ENCODE measurements at places on chromosomes 3 and 15.

GRCh38 chr3:122984650-122985049 is 42.9 kb downstream of the SEMA5B start:
- DNase-seq = no peak

- DNase-seq = no peak
These were observed 785.4 kb upstream of the ROBO1 start for GRCh38 chr3:80553211-80553610.

- DNase-seq = no peak
These were observed 12.6 kb upstream of the ALAS1 start for GRCh38 chr3:52185311-52185710.

GRCh38 chr15:92891533-92892200 is 8.5 kb upstream of the CHD2 start:
- no peak for DNase-seq

DNA sequence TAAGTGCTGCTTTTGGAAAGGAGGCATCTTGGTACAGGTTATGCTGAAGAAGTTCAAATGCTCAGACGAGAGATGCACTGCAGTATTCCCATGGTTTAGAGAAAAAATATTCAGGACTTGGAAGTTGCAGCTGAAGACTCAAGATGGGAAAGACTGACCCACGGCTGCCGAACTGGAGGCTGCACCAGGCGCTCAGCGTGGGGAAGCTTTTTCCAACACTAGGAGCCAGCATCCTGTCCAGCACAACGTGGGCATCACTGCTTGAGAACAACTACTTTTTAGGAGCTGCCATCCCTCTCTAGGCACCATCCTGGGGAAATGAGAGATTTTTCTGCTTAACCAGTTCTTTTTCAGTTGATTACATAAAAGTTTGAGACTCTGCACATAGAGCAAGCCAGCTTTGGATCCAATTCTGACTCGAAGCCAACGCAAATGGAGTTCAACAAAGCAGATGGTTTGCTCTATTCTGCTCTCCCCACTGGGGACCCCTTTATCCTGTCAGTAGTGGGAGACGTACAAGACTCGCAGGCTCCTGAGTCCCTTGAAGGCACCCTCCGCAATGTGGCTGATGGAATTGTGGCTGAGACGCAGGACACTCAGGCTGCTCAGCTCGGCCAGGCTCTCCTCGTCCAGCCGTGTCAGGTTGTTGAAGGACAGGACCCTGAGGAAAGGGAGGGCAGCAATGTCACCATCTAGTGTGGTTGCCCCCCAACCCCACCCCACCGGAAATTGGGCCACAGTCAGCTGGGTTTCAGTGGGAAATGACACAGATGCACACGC is 93.8 kb downstream of the LRIG1 start:
- no peak for DNase-seq

GRCh38 chr3:113531826-113532697 is at the start of gene SIDT1:
SIDT1 (plus strand) TSS chr3:113532555; CDS start chr3:113533022, 467 bp downstream.
- peak; percentile 53 for DNase-seq

DNA sequence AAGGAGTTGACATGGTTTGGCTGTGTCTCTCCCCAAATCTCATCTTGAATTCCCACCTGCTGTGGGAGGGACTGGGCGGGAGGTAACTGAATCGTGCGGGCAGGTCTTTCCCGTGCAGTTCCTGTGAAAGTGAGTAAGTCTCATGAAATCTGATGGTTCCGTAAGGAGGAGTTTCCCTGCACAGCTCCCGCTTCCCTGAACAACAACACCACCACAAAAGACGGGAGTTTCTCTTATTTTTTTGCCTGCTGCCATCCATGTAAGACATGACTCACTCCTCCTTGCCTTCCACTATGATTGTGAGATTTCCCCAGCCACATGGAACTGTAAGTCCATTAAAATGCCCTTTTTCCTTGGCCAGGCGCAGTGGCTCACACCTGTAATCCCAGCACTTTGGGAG is 22.7 kb downstream of the XXYLT1 start:
- DNase-seq = no peak

GRCh38 chr3:8885536-8886316 is 77.5 kb downstream of the RAD18 start:
- no peak for DNase-seq

DNA sequence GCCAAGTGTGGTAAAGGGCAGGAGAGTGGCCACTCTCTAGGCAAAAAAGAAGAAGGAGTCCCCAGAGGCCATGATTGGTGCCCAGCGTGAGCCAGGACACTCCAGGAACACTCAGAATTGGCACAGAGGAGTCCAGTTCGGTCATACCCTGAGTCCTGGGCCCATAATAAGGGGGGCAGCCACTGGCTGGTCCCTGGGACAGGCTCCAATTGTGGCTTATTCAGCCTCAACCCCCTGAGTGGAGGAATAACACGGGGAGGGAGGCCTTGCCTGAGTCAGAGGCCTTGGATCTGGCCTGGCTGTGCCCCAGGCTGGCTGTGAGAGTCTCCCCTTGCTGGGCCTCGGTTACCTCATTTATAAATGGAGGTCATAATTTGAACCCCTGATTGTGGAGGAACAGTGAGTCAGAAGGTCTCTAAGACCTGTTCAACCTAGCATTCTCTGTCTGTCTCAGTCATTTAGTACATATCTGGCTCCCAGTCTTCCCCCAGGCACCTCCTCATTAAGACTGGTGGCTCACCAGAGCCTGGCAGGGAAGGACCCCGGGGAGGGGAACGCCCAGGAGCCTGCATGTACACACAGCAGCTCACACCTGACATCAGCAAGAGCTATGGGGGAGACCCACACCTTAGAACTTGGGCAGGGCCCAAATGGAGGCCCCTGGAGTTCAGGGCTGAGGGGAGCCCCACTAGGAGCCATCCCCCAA is 95.9 kb upstream of the ATP2B2 start:
- no peak for DNase-seq

DNA sequence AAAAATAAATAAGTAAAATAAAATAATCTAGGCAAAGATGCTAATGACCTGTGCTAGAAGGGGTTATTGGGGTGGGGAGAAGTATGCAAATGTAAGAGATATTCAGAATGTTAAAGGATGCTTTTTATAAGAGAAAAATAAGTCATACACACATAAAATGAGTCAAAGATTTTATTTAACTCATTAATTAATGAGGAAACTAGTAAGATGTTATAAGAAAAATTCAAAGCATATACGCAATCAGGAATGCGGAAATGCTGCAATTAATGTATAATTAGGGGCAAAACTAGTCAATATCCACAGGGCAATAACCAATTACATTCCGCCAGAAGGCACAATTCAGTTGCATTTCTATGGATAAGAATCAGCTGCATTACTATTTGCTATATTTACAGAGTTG is 30.1 kb downstream of the MAP3K13 start:
- DNase-seq = no peak

DNA sequence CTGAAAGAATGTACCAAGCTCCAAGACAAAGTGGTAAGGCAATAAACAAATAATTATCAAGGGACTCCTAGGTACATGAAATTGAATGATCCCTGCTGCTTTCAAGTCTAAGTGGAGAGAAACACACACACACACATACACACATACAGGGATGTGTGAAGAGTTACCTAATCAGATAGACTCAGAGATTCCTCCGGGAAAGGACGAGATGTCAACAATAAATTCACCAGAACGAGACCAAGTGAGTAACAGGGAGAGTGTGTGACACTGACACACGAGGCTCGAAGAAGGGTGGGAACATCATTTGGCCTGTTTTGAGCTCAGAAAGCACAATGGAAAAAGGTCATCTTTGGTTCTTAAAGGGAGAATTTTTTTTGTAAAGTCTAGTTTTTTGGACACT is 13.4 kb downstream of the LRIG1 start:
- no peak for DNase-seq

- no peak for DNase-seq
These were observed 13.8 kb downstream of the XYLB start for GRCh38 chr3:38360345-38360744.

DNA sequence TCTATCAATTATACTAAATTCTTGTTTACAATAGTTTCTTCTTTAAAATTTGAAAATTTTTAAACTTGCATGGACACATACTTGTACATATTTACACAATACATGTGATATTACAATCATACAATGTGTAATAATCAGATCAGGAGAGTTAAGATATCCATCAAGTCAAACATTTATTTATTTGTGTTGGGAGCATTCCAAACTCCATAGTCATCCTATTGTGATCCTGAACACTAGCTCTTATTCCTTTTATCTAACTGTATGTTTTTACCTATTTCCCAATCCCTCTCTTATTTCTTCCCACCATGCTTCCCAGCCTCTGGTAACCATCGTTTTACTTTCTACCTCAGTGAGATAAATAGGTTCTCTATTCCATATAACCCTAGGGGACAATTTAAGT is 1219.2 kb downstream of the ZPLD1 start:
- DNase-seq = no peak

DNA sequence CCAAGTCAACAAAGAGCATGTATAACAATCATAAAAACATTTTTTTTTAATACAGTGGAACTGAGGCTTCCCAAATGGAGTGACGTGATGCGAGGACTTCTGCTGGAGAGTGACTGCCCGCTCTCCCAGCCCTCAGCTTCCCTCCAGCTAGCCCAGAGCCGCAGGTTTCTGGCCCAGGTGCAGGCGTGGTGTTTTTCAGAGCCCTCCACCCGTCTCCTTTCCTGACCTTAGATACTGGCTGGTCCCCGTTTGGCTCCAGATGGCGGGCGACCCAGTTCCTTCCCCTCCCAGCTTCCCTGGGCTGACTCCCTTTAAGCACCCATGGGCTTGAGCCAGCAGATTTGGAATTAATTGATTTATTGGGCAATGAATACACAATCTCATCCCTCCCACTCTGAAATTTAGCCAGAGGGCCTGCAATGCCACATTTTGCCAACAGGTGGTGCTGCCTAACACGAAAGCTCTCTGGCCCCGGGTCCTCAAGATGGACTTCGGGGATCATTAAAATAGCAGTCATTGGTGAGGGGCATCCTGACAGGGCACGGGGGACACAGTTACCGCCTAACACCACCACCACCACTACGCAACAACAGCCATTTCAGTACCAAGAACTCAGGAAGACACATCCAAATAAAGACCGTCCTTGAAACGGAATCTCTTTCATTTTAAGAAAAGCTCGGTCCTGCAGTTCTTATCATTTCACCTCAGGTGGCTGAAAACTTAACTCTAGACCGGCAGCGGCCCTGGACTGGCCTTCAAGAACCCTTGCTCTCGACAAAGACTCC is 47.5 kb upstream of the MUC4 start:
- DNase-seq = peak; percentile 78

DNA sequence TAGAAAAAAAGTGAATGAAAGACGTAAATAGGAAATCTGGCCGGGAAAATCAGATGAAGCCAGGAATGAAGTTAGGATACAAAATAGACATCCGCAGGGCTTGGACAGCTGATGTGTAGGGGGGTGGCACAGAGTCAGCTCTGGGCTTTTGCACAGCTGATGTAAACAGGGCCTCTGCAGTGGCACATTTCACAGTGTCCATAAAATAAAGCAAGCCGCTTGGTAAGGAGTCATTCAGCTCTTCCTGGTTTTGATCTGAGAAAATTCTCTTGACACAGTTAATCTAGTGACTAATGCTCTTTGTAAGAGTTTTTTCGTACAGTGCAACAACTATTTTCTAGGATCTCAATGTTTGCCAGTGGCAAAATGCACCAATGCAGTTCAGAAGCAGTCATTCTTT is 153.3 kb downstream of the USP13 start:
- DNase-seq = no peak

GRCh38 chr3:130906374-130906995 is 12.6 kb downstream of the ATP2C1 start:
- no peak for DNase-seq

DNA sequence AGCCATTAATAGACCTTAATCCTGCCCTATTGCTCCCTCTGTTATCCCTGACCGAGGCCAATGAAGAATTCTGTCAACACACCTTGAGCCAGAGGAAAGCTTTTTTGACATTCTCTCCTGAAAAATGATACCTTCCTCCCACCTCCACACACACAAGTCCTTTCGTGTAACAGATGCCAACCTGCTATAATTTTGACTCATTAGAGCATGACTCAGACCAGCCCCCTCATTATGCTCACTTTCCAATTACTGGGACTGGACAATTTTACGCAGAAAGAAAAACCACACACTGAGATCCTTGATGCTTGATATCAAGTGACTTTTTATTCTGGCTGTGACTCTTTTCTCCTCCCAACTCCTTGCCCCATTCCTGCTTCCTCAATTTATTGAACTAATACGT is 50.9 kb downstream of the LSAMP start:
- DNase-seq = no peak

DNA sequence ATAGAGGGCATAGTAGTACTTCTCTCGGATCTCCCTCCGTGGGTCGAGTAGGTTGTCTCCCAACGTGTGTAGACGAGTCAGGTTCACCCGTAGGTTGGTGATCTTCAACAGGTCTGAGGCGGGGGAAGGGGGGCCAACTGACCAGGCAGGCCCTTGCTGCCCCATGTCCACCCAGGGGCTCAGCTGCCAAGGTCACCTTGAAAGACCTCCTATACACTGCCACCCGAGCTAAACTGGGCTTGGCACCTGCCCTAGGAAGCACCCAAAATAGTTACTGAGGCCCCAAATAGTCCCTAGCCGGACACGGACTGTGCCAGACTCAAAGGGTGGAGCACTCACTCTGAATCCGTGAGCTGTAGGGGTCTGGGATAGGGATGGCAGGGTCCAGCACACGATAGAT is 1.8 kb downstream of the LAMB2 start:
- no peak for DNase-seq

- no peak for DNase-seq
These were observed 1.3 kb downstream of the AMIGO3 start for GRCh38 chr3:49717959-49718857.

- DNase-seq = no peak
These were observed 479.8 kb upstream of the TBL1XR1 start for GRCh38 chr3:177676947-177677587.

GRCh38 chr15:73632670-73633058 is 525 bp downstream of the NPTN start:
- DNase-seq = no peak

DNA sequence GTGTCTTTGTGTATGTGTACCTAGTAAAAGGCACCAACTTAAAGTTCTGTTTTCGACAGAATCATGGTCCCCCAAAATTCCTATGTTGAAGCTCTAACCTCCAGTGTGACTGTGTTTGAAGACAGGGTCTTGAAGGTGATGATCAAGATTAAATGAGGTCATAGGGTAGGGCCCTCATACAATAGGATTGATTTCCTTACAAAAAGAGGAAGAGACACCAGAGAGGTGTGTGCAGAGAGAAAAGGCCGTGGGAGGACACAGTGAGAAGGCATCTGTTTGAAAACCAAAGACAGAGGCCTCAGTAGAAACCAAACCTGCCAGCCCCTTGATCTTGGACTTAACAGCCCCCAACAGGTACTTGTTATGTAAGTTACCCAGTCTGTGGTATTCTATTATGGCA is 52.0 kb upstream of the CORO2B start:
- no peak for DNase-seq

DNA sequence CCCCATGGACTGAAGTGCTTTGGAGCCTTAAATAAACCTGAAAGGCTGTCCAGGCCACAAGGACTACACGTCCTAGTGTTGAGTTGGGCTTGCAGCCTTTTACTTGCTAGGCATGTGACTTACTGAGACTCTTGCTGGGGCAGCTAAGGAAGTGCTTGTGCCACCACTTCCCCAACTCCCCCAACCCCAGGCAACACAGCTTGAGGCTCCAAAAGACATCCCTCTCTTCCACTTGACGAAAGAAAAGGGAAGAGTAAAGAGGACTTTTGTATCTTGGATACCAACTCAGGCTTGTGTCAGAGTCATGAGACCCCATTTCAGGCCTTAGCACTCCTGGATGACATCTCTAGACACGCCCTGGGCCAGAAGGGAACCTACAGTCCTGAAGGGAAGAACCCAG is 109.8 kb downstream of the XRN1 start:
- DNase-seq = no peak

GRCh38 chr3:122774564-122774963 is 19.1 kb downstream of the HSPBAP1 start:
- DNase-seq = no peak

GRCh38 chr15:60005352-60006202 is 1.5 kb downstream of the FOXB1 start:
- DNase-seq = no peak

All from activated T-cell treated with anti-CD3 and anti-CD28 coated beads for 4 hours (primary cell).